NCI-H1092 treated with DMSO at 0.1 percent for 48 hours (cell line): ENCODE measurements at places on chromosomes 6 and 20.

GRCh38 chr6:446418-447366 lies 55.1 kb downstream of the IRF4 start:
- DNase-seq, result no peak

DNA sequence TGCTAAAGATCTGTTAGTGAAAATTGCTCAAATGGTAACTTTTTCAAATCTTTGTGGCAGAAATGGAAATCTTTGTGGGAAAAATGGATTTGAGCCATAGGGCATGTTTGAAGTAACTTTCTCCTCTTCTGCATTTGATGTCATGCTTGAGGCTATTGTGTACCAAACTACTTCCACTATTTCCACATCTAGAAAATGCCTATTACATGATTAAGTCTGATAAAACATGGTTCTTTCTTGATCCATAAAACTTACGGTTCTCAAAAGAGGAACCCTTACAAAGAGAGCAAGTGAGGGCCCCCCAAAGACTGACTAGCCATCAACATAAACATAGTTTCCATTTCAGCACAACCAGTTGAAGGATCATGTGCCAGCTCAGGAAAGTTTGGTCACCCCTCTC lies 150.6 kb downstream of the NFATC2 start:
- no peak for DNase-seq

- no peak for DNase-seq
Measured at GRCh38 chr6:537114-537513, 119.8 kb downstream of the HUS1B start.

- DNase-seq, result no peak
Measured at GRCh38 chr6:44485601-44486401, 98.3 kb downstream of the CDC5L start.

DNA sequence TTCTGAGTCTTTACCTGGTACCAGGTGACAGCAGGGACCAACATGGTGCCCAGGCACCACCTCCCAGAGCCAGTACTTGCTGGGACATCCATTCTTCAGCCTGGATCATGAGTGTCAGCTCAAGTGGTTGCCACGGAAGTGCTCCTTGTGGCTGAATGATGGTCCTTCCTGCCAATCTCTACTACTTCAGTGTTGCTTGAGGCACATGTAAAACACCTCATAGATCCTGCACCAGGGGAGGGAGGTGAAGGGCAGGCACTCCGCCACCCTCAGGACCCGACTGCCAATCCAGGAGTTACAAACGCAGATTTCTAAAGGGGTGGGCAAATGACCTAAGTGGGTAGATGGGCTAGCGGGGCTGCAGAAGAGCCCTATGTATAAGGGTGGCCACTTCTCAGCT lies 226.0 kb downstream of the PREX1 start:
- no peak for DNase-seq

GRCh38 chr6:40328386-40328985 lies 258.7 kb downstream of the LRFN2 start:
- DNase-seq, result peak; percentile 66

DNA sequence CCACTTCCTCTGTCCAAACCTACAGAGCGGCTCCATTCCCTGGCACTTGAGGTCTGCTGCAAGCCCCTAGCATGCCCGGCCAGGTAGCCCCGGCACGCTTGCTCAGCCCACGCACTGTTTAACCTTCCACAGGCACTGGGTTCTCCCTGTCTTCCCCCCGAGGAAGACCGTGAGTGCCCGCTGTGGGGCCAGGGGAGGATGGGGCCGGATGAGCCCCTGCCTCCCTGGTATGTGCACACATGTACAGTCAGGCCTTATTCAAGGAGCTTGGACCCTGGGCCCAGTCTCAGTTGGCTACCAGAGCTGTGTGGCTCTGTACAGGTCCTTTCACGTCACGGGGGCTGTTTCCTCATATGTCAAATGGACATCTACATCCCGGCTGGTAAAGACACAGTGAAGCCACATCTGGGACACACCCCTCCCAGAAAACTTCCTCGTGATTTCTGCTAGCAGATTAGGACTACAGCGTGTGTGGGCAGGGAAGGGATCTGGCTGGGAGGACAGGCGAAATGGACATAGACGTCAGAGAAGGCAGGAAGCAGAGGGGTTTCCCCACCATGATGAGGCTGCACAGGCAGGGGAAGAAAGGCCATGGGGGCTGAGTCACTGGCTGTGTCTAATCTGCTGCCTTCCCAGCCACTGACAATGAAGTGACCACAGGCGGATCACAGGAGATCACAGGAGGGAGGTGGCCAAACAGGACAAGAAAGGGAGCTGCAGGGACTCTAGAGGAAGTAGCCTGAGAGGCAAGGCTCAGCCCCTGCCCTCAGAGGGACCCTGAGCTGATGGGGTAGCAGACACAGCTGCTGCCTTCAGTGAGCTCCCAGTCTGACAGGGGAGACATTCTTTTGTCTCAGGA lies 62.9 kb downstream of the MRPL14 start:
- DNase-seq, result no peak

DNA sequence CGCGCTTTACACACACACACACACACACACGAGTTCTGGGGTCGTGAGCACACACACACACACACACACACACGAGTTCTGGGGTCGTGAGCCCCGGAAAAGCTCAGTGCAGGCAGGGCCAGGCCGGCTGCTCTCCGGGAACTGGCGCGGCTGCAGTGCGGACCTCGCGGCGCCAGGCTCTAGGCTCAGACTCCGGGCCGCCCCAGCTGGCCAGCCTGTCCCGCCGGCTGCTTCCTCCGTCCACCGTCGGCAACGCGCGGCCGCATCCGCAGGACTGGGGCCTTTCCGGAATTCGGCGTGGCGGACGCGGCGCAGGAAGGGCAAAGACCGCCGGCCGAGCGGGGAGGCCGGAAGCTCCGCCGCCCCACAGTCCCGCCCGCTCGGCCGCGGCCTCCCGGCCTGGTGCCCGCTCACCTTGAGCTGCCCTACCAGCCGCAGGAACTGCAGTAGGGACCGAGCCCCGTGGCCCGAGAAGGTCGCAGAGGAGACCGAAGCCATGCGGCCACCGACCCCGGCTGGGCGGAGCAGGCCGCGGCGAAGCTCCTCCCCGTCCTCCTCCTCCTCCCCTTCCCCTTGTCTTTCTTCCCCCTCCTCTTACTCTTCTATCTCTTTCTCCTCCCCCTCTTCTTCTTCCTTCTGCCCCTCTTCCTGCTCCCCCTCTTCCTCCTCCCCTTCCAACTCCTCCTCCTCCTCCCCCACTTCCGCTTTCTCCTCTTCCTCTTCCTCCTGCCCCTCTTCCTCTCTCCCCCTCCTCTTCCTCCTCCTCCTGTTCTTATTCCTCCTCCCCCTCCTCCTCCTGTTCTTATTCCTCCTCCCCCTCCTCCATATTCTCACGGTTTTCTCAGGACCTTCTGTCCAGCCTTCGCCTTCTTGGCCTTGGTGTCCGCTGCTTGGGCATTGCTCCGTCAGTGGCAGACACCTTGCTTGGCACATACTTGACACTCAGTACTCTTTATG lies at the start of gene HDDC2:
HDDC2 (minus strand) TSS at position 533 of the 957 bp plus-strand sequence; CDS start at position 498, 35 bp downstream.
- DNase-seq, result peak; percentile 46

DNA sequence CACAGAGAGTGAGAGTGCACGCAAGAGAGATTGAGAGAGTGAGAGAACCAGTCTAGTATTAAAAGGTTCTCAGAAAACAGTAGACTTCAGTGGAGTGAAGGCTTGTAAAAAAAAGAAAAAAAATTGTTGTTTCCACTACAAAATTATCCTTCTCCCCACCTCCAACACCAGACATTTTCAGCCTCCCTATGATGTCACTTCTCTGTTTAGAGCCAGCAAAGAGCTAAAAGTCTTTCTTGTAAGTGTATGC lies 77.8 kb downstream of the BACH2 start:
- no peak for DNase-seq

DNA sequence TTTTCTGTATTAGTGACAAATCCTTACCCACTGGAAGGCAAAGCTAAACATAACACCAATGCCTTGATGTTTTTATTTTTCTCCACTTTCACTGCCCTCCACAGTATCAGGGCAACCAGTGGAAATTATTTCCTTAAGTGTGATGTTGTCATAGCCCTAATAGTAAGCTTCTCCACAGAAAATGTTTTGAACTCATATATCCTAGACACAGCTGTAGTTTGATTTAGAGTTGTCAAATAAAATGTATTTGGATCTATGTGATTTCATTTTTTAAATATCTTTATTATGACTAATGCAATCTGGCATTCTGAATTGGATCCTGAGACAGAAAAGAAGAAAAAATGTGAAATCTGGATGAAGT lies 70.9 kb upstream of the UFL1 start:
- DNase-seq, result no peak

- DNase-seq, result peak; percentile 42
Measured at GRCh38 chr6:79864001-79864400, 83.4 kb downstream of the ELOVL4 start.

DNA sequence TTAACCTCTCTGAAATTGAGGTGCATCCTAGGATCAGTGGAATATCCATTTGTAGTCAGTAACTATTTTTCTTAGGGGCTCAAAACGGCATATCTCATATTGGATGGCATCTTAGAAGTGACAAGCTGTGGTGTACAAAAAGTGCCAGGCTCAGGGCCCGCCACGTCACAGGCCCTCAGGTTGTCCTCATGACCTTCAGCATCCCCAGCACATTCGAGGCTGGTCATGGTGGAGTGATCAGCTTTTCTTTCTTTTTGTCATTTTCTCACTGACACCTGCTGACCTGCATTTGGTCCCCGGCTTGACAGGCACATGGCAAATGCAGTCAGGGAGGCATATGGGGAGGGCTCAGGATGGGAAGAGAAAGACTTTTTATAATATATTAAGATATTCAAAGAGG lies 7.1 kb upstream of the E2F1 start:
- no peak for DNase-seq

GRCh38 chr6:42128460-42129359 lies 13.7 kb downstream of the C6orf132 start:
- no peak for DNase-seq

DNA sequence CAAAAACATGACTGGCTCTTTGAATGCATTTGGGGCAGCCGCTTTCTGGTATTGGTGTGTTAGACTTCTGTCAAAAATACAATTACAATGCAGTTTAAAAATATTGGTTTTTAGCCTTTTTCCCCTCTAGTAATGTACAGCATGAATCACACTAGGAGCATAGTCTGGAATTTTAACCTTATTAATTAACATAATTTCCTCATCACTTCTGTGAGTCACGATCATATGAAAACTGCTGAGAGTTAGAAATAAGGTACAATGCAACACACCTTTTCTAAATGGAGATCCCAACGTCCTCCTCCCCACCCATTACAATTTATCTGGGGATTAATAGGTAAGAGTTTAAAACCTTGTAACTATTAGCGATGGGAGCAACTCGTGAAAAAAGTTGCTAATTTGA lies 297.1 kb upstream of the RIMS1 start:
- no peak for DNase-seq

DNA sequence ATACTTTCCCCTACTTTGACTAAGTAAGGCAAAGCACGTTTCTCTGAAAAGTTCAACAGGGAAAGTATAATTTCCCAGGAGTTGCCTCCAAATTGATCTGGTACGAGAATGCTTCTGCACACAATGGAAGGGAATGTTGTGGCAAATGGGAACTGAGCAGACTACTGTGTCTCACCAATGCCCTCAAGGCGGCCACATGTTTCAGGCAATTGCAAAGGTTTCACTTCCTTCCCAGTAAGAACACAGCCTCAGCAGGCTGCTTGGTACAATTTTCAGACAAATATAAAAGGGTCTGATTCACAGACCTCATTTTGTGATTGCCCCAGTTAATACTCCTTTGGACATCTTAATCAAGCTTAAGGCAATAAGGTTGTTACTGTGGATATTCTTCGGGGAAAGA lies 71.2 kb downstream of the KIAA0319 start:
- no peak for DNase-seq

DNA sequence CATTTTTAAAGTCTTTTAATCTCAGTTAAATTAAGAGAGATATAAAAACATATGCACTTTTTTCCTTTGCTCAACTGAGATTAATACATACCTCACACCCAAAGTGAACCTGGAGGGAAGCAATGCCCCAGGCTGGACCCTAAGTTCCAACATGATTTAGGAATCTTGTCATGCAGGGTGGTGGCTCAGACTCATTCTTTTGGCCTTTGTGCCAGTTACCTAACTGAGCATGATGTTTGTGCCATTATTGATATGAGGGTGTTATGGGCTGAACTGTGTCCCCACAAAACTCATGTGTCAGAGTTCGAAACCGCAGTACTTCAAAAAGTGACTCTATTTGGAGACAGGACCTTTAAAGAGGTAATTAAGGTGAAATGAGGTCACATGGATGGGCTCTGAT lies 188.0 kb downstream of the ARHGAP18 start:
- DNase-seq, result no peak

- DNase-seq, result no peak
Measured at GRCh38 chr6:54191461-54191860, 80.2 kb downstream of the MLIP start.

GRCh38 chr20:41748051-41748450 lies 129.9 kb upstream of the CHD6 start:
- DNase-seq, result no peak

GRCh38 chr6:121330516-121330915 lies 3.8 kb downstream of the TBC1D32 start:
- no peak for DNase-seq

DNA sequence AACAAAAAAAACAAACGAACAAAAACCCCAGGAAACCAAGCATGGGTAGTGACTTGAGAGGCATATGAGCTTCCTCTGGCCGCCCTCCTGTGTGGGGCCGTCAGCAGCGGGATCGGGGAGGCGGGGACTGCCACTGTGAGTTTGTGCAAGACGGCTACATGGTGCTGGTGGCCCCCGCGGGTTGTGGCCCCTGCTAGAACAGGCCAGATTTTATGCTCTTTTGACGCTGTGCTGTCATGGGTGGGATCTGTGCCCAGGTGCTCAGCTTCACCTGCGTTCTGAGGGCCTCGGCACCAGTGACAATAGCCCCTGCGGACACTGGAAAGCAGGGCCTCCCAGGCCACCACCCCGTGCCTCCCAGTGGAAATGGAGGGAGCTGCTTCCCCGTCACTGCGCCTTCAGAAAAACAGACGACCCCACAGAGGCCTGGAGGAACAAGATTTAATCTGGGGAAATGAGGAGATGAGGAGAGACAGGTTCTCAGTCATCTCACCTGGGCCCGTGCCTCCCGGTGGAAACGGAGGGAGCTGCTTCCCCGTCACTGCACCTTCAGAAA lies 4.7 kb upstream of the KCNQ2 start:
- DNase-seq, result no peak

DNA sequence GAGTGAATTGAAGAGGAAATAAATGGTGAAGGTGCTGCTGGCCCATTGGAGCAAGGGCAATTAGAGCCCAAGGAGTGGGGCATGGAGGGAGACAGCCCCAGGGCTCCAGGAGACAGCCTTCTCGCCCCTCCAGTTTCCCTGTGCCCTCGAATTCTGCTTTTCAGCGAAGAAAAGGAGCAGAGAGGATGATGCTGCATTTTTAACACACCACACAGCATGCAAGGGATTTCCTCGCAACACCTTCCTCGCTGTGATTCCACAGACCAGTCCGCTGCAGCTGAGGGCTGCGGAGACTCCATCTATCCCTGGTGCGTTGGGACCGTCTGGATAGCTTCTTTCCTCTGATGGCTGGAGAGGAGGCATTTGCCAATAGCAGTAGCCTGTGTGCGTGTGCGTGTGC lies 41.7 kb downstream of the PTCHD4 start:
- DNase-seq, result no peak
